HuH-7 (cell line): ENCODE measurements at places on chromosomes 2 and 18.

DNA sequence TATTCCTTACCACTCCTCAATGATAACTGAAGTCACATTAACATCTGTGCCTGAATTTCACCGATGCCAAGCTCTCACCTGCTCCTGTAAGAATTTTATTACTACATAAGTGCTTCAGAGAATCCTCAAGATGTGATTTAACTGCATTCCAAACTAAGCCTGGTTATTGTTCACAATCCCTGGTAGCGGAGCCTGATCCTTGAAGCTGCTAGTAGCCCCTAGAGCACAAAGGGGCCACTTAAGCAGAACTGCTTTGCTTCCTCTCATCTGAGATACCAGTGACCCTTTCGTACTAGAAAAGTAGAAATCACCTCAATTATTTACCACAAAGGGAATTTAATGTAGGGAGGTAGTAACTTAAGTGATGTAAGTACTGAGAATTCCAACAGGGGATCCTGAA lies 529.6 kb downstream of the CPS1 start:
- no peak for DNase-seq

DNA sequence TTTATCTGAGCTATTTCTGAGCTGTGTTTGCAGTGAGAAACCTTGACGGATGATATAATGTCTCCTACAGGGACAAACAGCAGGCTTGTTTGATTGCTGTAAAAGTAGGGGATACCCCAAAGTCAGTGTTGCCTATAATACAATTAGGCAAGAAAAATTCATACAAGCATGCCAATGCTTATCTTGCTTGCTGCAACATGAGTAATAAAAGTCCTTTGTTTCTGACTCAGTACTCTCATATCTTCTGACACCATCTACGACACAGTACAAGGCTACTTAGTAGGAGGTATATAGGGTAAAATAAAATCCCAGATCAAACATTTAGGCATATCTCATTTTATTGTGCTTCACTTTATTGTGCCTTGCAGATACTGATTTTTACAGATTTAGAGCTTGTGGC lies 33.0 kb downstream of the ERBB4 start:
- no peak for DNase-seq

DNA sequence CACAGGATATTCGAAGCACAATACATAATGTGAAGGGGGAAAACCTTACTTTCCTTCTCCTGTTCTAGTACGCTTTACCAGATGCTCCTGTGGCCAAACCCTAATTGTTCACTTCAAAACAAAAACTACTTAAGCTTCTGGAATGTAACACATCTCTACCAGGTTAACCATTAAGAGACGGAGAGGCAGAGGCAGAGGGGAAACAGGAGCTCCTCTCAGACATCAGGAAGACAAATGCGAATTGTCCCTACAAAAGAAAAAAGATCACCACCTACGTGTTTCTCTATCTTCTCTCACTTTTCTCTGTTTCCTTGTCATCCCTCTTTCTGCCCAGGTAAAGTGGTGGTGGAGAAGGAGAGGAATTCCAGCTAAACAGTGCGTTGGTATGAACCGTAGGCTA lies 266.8 kb downstream of the NRXN1 start:
- DNase-seq: no peak

GRCh38 chr2:175889701-175890302 lies 112.3 kb downstream of the LNPK start:
- no peak for DNase-seq

GRCh38 chr2:113164215-113164929 lies 9.4 kb upstream of the PSD4 start:
- no peak for DNase-seq
